ENCODE measurements at places on chromosomes 2 and 18. TPM values are rescaled to one million over a fixed set of nuclear protein-coding genes. Genes with fewer than 3 reads are reported as not detected.

The ANTXR1 gene
- 114 TPM for polyA plus RNA-seq

The AQP12A gene
- polyA plus RNA-seq = not detected

The UBXN4 gene
- 32.7 TPM for polyA plus RNA-seq

- no peak for DNase-seq
- no peaks in the 10 kb centered on the region for H3K4me1 ChIP-seq
- H3K27me3 ChIP-seq = no peaks in the 10 kb centered on the region
- no peaks in the 10 kb centered on the region for H3K36me3 ChIP-seq
- H3K4me3 ChIP-seq = no peak overlapping the region
These were observed 233.3 kb downstream of the AGAP1 start for GRCh38 chr2:235727174-235727573.

- no peak for DNase-seq
- H3K27me3 ChIP-seq = no peaks in the 10 kb centered on the region
- H3K4me1 ChIP-seq = peaks cover 5% of the 10 kb centered on the region
- H3K36me3 ChIP-seq = no peaks in the 10 kb centered on the region
- H3K27ac ChIP-seq = no peak overlapping the region
These were observed 93.1 kb upstream of the NCKAP5 start for GRCh38 chr2:133661392-133661791.
